HuH-7.5 (cell line): ENCODE measurements at places on chromosomes 5 and 9.
A peak's percentile ranks its signal among the peaks of the same experiment; 100 is the strongest.

DNA sequence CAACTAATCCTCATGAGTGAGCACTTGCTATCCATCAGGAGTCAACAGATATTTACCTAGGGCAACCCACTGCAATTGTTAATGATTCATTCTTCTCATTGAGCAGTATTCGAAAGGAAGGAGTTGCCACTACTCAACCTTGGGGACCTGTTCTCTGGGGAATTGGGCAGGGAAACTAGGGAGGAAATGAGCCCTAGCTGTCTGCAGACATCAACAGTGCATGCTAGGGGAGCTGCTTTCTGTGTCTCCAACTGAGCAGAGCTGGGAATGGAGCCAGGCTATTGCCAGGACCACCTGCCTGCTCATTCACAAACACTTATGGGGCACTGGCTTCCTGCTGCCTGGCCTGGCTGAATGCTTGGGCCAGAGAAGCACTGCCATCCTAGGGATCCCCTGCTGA lies 183.4 kb downstream of the TMEM38B start:
- no peak for DNase-seq

DNA sequence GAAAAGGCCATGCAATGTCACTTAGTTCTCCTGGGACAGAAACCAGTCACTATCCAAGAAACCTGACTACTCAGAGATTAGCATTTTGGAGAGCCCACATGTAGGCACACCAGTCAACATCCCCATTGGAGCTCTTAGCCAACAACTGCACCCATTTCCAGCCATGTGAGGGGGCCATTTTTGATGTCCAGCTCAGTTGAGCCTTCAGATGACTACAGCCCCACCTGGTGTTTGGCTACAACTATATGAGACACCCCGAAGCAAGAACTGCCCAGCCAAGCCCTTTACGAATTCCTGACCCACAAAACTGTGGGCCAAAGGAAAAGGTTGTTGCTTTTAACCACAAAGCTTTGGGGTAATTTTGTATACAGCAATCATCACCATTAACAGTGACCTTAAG lies 300.1 kb downstream of the ASTN2 start:
- no peak for DNase-seq

DNA sequence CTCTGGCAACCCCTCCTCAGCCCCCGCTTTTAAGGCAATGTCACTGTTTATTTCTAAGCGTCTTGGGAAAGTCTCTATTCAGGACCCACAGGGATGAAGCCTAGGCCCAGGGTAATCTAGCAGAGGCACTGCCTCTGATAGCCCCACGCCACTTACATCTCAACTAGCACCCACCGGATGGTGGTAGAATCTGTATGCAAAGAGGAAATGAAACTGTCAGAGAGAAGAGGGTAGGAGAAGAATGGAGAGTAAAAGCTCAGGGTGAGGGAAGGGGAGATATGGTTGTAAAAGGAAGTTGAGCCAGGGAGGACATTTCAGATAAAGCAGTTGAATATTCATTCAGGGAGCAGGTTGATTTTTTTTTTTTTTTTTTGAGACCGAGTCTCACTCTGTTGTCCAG lies 3.0 kb downstream of the FRRS1L start:
- no peak for DNase-seq

DNA sequence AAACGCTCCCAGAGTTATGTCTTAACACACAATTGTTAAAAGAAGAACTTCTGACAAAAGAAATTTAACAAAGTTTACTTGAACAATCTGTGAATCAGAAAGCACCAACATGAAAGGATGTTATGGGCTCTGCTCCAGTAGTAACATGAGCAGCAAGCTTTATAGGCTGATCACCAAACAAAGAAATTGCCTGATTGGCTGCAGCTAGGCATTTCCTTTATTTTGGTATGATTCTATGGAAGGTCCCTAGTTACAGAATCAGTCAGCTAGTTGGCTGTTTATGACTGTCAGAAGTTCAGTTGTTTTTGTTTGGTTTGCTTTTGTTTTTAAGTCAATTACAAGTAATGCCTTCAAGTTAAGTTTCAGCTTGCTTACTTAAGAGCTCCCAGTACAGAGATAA lies 102.4 kb upstream of the SMC2 start:
- DNase-seq = no peak

DNA sequence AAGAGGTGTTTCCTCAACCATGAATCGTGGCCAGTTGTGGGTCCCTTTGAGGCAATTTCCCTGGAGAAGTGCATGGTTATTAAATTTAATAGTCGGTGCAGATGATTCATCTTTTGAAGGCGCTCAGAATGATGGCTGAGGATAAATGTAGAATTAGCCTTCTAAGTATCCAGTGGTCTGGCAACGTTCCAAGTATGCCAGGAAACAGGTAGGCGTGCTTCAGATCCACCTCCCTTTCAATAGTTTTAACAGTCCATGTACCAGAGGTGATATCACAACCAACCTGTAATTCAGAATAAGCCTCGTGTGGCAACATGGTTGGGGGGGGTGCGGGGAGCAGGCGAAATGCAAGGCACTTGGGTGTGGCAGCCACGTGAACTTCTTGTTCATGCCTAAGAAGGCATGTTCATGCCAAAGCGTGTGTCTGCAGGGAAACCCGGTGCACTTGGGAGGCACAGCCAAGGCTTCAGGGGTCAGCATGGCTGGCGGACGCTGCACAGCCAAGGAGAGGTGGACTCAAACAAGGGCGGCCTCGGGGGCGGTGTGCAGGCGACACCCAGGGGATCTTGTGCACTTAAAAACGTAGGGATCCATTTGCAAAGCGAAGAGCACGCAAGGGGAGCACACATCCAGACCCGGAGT lies 5.2 kb upstream of the NKD2 start:
- DNase-seq = no peak

DNA sequence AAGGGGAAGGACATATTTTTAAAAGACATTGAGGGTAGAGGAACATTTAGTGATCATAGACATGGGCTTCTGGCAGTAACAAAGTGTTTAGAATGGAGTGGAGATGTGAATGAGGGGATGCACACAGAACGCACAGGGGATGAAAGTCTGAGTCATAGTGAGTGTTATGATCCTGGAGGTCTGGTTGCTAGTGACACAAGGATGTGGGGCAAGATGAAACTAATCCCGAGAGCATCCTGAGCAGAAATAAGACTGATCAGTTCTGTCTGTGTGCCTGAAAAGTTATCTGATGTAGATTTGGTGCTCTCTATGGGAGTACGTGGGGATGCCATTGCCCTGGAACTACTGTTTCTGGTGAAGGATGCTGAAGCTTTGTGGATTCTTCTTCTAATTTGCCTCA lies 141.1 kb downstream of the CHSY3 start:
- DNase-seq = no peak

DNA sequence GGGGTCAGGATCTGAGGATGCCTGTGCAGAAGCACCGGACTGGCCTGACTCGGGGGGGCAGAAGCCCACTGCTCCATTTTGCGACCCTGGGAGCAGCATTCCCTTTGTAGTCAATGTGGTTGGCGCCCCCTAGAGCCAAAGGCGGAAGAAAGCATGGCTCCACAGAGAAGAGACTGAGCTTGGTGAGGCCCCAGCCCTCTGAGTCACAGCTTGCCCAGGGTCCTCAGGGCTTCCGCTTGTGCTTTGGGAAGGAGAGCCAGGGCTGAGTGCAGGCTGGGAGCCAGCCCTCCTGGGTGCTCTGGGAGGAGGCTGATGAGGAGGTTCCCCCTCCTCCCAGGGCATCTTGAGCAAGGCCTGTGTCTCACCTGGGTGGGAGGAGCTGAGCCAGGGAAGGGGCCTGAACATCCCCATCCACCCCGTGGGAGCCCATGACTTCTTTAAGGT lies 5.5 kb upstream of the AQP3 start:
- peak; percentile 73 for DNase-seq

DNA sequence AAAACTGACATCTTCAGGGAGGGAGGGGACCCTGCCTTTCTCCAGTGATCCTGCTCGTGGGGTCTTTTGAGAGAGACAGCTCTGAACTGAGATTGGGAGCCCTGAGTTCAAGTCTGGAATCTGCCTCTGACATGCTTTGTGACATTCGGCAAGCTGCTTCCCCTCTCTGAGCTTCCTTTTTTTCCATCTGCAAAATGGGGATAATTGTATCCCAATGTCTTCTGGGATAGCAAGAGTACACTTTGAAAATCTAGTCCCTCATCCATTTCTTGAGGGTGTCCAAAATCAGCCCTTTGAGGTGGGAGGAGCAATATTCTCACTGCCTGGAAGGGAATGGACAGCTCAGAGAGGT lies 186.3 kb downstream of the RGS3 start:
- no peak for DNase-seq

- DNase-seq = no peak
These were observed 29.3 kb downstream of the DAB2 start for GRCh38 chr5:39395521-39395920.

GRCh38 chr5:140881889-140882590 lies at the start of gene PCDHA13:
TSS of gene PCDHA13 (plus strand) at chr5:140882124. CDS start at chr5:140882269, 145 bp downstream.
- DNase-seq = no peak

DNA sequence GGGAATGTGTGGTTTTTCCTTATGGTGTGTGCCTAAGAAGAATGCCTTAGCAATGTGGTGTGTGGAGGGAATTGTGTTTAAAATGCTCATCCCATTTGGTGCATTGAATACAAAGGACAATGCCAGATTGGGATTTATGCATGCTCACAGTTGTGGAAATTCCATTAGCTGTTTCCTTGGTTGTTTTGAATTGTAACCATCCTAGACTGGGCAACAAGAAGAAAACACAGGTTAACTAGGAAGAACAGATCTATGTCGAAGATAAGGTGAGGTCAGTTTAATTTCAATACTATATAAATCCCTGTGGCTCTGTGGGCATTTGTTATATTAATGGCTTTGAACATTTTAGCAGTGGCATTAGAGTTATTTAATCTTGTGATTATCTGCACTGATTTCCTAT lies 266.8 kb downstream of the MAT2B start:
- no peak for DNase-seq

DNA sequence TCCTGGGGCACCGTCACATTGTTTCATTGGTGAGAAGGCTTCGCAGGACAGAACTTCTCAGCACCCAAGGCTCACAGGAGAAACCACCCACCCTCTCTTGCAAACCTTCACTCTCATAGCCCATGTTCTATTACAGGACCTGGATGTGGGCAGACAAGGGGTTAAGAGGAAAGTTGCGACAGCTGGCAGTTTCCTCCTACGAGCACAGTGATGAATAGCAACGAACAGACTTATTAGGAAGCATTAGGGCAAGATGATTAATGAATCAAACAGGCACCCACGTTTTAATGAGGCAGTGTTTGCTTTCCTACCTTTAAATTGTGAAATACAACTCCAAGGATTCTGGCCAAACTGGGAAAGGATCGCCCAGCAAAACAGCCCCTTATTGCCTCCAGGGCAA lies 339.3 kb downstream of the DRD1 start:
- no peak for DNase-seq

DNA sequence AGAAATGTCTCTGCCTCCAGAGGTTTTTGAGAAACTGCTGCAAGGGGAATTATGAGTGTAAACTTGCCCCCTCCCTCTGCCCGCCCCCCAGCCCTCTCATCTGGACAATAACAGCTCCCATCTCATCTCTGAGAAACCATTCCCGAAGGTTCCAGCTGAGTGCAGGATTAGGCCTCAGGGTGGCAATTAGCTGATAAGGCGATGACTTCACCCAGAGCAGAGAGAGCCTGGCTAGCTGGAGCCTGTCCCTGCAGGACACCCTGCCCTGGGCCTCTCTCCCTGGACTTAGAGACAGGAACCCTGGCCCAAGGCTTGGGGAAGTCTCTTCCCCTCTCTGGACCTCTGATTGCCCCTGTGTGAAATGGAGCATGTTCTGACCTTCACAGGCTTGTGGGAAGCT lies 45.7 kb upstream of the HAND1 start:
- DNase-seq = no peak

DNA sequence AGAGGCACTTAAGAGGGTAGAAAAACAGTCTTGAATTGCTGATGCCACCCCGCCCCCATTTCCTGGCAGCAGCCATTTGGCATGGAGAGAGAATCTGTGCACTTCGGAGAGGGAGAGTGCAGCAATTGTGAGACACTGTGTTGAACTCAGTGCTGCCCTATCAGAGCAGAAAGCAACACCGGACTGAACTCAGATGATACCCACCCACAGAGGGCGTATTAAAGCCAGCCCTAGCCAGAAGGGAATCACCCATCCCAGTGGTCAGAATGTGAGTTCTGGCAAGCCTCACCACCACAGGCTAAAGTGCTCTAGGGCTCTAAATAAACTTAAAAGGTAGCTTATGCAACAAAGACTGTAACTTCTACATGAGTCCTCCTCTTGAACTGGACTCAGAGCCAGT lies 88.4 kb upstream of the RGS7BP start:
- no peak for DNase-seq

GRCh38 chr5:34822956-34823715 lies 15.8 kb upstream of the TTC23L start:
- DNase-seq = no peak

- DNase-seq = no peak
These were observed 1.5 kb downstream of the CRHBP start for GRCh38 chr5:76954383-76954763.

DNA sequence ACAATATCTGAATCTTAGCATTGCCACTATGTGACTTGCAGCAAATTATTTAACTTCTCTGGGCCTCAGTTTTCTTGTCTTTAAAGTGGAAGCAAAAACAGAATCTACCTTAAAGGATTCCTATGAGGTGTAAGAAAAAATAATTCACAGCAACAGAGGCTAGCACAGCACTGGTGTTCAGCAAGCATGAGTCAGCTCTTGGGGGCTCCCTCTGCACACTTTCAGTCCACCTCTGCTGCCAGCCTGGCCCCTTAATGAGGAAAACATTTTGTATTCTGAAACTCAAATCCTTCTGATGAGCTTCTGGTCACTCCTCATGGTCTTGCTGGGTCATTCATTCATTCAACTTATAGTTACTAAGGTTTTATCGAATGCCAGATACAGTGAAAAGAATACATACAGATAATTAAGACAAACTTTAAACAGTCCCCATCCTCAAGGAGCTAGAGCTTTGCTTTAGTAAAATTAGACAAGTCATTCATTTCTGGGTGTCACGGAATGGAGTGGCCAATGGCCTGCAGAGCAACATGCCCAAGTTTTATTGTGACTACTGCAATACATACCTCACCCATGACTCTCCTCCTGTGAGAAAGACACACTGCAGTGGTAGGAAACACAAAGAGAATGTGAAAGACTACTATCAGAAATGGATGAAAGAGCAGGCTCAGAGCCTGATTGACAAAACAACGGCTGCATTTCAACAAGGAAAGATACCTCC lies 26.8 kb upstream of the IQGAP2 start:
- DNase-seq = no peak

GRCh38 chr9:111038331-111039230 lies at the start of gene LPAR1:
TSS of gene LPAR1 (minus strand) at chr9:111038470. CDS start at chr9:110972117, 66,353 bp downstream.
- DNase-seq = no peak

DNA sequence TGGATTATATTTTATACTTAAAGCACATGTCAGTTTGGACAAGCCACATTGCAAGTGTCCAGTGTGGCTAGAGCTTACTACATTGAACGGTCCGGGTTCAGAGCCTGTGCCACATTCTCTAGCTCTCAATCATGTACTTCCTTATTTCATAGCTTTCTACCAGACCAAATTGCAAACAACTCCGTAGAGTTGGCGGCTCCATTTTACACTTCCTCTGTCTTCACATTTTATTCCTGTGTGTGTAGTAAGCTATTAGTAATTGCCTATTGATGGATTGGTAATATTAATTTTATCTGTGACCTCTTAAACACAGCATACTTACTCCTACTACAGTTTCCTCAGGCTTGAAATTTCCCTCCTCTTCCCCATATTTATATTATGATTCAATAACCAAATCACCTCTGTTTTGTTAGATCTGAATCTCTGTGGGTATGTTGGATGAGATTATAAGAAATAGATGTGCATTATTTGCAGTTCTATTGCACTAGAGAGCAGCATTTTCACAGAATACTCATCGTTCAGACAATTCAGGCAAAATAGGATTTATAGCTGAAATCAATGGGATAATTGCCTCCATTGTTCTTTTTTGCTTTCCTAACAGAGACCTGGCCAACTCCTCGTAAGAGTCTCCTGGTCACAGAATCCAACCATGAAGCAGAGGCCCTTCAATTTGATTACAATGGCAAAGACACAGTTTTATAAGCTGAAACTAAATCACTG lies 29.0 kb upstream of the C9orf72 start:
- no peak for DNase-seq
